Naive thymus-derived CD4-positive, alpha-beta T cell (primary cell): ENCODE measurements at places on chromosomes 4 and X. TPM values are rescaled to one million over a fixed set of nuclear protein-coding genes. Genes with fewer than 3 reads are reported as not detected.

- H3K27ac ChIP-seq, result no peak overlapping the region
- no peaks in the 10 kb centered on the region for H3K27me3 ChIP-seq
- no peaks in the 10 kb centered on the region for H3K4me1 ChIP-seq
- no peaks in the 10 kb centered on the region for H3K36me3 ChIP-seq
Measured at GRCh38 chrX:91414713-91415112, 19.9 kb upstream of the PABPC5 start.

- H3K4me1 ChIP-seq, result no peaks in the 10 kb centered on the region
- H3K27me3 ChIP-seq, result no peaks in the 10 kb centered on the region
- H3K4me3 ChIP-seq, result no peak overlapping the region
- H3K27ac ChIP-seq, result no peak overlapping the region
Measured at GRCh38 chrX:101377547-101377946, 8.4 kb downstream of the BTK start.

DNA sequence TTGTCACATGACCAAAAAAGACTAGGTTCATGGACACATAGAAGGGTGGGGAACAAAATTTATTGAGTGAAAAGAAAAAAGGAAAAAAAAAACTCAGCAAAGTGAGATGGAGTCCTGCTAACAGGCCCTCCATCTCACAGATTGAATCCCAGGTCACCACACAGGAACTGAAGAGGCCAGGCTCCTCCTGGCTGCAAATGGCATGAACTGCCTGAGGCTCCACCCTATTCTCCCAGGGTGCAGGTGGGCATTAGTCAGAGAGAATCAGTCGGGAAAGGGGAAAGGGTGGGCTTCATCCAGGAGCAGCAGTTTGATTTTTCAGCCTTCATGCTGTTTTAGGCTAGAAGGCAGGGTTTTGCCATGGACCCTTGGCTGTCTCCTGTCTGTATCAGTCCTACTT, 128.5 kb upstream of the GRID2 start:
- no peak overlapping the region for H3K4me3 ChIP-seq
- H3K4me1 ChIP-seq, result no peaks in the 10 kb centered on the region
- H3K27ac ChIP-seq, result no peak overlapping the region
- H3K27me3 ChIP-seq, result no peaks in the 10 kb centered on the region
- H3K36me3 ChIP-seq, result no peaks in the 10 kb centered on the region

- no peak overlapping the region for H3K4me3 ChIP-seq
- no peaks in the 10 kb centered on the region for H3K27me3 ChIP-seq
- H3K4me1 ChIP-seq, result no peaks in the 10 kb centered on the region
- no peaks in the 10 kb centered on the region for H3K36me3 ChIP-seq
- DNase-seq, result no peak
- H3K27ac ChIP-seq, result no peak overlapping the region
Measured at GRCh38 chr4:71081192-71081591, 87.7 kb downstream of the DCK start.

Gene ADGRG4
- total RNA-seq, result not detected in 2 replicates

- DNase-seq, result no peak
- no peaks in the 10 kb centered on the region for H3K4me1 ChIP-seq
- no peaks in the 10 kb centered on the region for H3K36me3 ChIP-seq
- H3K4me3 ChIP-seq, result no peak overlapping the region
- no peaks in the 10 kb centered on the region for H3K27me3 ChIP-seq
- no peak overlapping the region for H3K27ac ChIP-seq
Measured at GRCh38 chr4:42133006-42133405, 19.4 kb downstream of the BEND4 start.

DNA sequence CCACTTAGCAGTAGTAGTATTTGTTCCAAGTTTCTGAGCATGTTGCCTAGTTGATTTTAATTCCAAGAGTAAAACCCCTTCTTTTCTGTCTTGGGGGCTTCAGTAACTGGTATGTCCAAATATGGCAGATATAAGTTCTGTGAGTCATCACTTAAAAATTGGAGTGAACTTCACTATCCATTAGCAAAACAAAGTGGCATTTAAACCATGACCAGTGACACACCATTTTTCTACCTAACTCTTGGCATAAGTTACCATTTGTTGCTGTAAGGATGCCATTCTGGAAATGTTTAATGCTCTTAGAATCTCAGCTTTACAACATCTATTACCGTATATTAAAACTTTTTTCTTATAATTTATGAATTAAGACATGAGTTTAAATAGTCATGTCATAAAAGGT, 102.0 kb downstream of the CBR4 start:
- H3K4me3 ChIP-seq, result no peak overlapping the region
- no peak overlapping the region for H3K27ac ChIP-seq
- no peak for DNase-seq
- H3K36me3 ChIP-seq, result no peaks in the 10 kb centered on the region
- no peaks in the 10 kb centered on the region for H3K27me3 ChIP-seq

Gene ANOS1
- not detected for total RNA-seq

DNA sequence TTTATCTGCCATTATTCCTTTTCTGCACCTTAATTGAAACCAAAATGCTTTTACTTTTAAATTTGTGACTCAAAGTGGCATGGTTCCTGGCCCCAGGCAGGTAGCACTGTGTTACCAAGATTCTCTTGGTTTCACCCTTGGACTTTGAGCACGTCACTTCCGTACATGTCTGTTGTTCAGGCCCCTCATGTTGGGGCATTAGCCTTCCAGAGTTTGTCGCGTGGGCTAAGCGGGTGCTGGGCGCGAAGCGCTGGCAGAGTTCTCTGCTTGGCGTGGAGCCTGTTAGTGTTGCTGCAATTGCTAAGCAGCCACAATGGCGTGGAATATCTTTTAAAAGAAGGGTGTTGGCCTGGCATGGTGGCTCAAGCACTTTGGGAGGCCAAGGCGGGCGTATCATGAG, 14.0 kb upstream of the TADA2B start:
- H3K27me3 ChIP-seq, result no peaks in the 10 kb centered on the region
- H3K36me3 ChIP-seq, result peaks cover 7% of the 10 kb centered on the region
- no peaks in the 10 kb centered on the region for H3K4me1 ChIP-seq
- H3K27ac ChIP-seq, result no peak overlapping the region

- H3K27me3 ChIP-seq, result no peaks in the 10 kb centered on the region
- no peak for DNase-seq
- H3K4me3 ChIP-seq, result no peak overlapping the region
Measured at GRCh38 chrX:16185725-16186136, 18.4 kb downstream of the MAGEB17 start.

Gene ARR3
- not detected for total RNA-seq

Gene NR3C2
- total RNA-seq, result 38.6 TPM

DNA sequence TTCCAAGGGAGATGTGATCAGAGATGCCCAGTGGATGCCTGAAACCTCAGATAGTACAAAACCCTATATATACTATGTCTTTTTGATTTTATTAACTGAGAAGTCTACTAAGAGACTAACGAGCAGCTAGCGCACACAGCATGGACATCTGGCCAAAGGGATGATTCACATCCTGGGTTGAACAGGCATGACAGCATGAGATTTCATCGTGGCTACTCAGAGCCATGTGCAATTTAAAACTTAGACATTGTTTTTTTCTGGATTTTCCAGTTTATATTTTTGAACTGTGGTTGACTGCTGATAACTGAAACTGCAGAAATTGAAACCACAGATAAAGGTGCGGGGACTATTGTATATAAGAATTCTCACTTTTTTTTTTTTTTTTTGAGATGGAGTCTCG, 2252.9 kb upstream of the AGA start:
- no peaks in the 10 kb centered on the region for H3K4me1 ChIP-seq
- no peak for DNase-seq
- no peaks in the 10 kb centered on the region for H3K27me3 ChIP-seq
- no peaks in the 10 kb centered on the region for H3K36me3 ChIP-seq

- no peaks in the 10 kb centered on the region for H3K27me3 ChIP-seq
- peak; percentile 12 for DNase-seq
- no peaks in the 10 kb centered on the region for H3K36me3 ChIP-seq
- peaks cover 24% of the 10 kb centered on the region for H3K4me1 ChIP-seq
Measured at GRCh38 chr4:153222707-153223426, 18.6 kb downstream of the TRIM2 start.

GRCh38 chrX:38561126-38561868, at the start of gene TSPAN7:
Gene TSPAN7 (plus strand): TSS chrX:38561542. CDS start chrX:38561547, 5 bp downstream.
- peak within 1 kb of the TSS; percentile 51 for H3K27ac ChIP-seq
- DNase-seq, result peak; percentile 84
- peak within 1 kb of the TSS; percentile 61 for H3K4me3 ChIP-seq
- H3K27me3 ChIP-seq, result no peaks in the 10 kb centered on the region

DNA sequence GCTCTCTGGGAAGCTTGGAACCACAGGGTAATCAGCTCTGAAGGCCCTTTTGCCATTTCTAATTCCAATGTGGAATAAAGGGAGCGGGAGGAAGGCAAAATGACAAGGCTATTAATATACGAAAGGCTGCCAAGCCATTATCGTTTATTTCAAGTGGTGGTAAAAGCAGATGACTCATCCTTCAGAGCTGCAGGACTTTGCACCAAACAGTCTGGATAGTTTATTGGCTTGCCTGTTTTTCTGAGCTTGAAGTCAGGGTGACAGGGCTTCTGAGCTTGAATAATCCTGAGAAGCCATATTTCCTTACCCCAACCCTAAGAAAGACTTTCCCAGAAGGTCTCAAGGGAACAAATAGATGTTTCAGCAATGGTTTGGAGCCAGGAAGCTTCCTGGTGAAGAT, 7.7 kb upstream of the GABRE start:
- H3K27me3 ChIP-seq, result no peaks in the 10 kb centered on the region
- H3K36me3 ChIP-seq, result no peaks in the 10 kb centered on the region
- no peaks in the 10 kb centered on the region for H3K4me1 ChIP-seq
- H3K4me3 ChIP-seq, result no peak overlapping the region

Gene POU3F4
- not detected for total RNA-seq

DNA sequence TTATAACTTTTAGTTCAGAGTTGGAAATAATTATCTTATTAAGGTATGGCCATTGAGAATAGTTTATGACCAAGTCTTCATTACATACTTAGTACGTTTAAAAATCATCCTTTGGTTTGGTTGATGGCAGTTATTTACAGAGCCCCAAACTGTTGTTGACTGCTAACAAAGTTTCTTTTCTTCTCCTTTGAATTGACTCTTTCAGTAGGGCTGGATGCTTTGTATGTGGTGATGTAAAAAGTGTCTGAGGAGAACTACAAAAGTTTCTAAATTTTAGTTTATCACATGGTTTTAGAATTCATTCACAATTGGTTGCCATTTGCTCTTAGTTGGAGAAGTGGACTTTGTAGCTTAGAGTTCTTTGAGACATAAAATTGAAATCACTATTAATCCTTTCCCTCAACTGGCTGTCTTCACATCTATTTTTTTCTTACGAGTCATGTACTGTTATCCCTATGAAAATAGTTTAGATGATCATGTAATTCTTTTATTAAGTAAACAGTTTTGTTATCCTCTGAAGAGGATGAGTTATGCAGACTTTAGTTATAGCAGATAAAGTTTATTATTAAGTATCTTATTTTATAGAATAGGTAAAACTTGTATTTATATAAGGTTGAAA, 14.8 kb downstream of the PTPN13 start:
- no peak for DNase-seq
- H3K27me3 ChIP-seq, result no peaks in the 10 kb centered on the region
- no peak overlapping the region for H3K4me3 ChIP-seq
- H3K4me1 ChIP-seq, result no peaks in the 10 kb centered on the region
- H3K36me3 ChIP-seq, result no peaks in the 10 kb centered on the region
- no peak overlapping the region for H3K27ac ChIP-seq

DNA sequence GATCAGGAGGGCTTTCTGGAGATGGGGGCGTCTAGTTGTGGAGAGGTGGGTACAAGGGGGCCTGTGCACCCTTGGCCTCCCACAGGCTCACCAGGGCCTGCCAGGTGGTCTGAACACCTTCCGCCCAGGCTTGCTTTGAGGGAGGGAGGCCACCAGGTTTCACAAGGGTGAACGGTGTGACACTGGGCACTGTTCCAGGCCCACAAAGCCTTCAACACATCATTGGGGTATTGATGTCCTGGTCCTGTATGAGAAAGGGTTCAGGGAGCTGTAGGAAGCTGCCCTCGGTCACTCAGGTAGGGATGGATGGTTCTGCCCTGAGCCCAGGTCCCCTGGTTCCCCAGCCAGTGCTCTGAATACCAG, 6.0 kb downstream of the HTRA3 start:
- H3K27me3 ChIP-seq, result no peaks in the 10 kb centered on the region
- H3K27ac ChIP-seq, result no peak overlapping the region
- H3K4me1 ChIP-seq, result no peaks in the 10 kb centered on the region

Gene SSX3
- not detected for total RNA-seq

Gene ETDA
- total RNA-seq, result not detected in 2 replicates

DNA sequence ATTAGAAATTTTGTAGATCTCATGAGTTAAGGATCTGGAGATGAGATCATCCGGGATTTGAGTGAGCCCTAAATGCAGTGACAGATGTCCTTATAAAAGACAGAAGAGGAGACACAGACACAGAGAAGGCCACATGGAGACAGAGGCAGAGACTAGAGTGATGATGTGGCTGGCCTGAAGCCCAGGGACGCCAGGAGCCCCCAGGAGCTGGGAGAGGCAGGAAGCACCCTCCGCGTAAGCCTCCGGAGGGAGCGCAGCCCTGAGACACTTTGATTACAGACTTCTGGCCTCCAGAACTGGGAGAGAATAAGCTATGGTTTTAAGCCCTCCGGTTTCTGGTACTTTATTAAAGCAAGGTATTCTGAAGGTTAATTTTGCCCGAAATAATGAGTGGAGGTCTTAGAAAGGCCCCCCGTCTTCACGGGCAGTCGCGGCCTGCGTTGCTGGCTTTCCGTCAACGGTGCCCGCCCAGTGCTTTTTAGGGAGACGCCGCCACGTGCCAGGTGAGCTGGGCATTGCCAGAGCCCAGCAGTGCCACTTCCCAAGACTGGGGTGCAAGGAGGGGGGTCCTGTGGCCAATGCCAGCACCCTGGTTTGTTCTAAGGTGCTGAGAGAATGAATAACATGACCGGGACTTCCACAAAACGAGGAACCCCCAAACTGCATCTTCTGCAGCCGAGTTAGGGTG, 8.1 kb downstream of the DHRSX start:
- H3K36me3 ChIP-seq, result no peaks in the 10 kb centered on the region
- no peak overlapping the region for H3K27ac ChIP-seq
- no peak for DNase-seq
- no peaks in the 10 kb centered on the region for H3K4me1 ChIP-seq
- no peaks in the 10 kb centered on the region for H3K27me3 ChIP-seq
